ENCODE measurements at places on chromosomes 7 and 10.

DNA sequence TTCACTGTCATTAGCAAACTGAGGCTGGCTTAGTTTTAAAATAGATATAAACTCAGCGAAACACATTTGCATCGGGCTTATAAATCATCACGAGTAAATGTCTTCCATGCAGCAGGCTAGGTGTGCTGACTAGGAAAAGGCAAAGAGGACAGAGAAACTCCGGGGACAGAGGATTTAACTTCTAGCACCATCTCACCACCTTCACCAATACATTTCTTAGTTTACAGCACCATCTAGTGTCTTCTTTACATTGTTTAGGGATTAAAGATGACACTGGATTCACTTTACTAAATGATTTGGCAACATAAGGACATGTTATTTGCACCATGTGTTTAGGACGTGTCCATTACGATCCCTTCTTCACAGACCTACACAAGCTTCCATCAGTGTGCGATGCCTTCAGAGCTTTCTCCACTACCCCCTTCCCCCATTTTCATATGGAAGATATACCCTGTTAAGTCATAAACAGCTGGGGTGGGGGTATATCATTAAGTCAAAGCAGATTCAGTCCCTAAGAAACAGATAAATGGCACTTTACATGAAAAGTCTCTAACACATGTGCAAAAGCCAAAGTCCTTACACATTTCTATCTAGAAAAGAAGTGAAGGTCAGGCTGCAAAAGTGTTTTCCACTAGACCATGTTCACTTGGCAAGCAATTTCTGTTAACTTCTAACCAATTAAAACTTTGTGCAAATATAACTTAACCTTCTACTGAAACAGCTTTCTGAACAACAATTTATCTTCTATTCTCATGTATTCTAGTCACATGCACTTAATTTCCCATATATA, 103.3 kb downstream of the GRB10 start:
- DNase-seq, result no peak

GRCh38 chr10:110893559-110894179, 21.9 kb downstream of the PDCD4 start:
- DNase-seq, result no peak

GRCh38 chr7:132029369-132030085, 473.1 kb upstream of the PODXL start:
- no peak for DNase-seq

DNA sequence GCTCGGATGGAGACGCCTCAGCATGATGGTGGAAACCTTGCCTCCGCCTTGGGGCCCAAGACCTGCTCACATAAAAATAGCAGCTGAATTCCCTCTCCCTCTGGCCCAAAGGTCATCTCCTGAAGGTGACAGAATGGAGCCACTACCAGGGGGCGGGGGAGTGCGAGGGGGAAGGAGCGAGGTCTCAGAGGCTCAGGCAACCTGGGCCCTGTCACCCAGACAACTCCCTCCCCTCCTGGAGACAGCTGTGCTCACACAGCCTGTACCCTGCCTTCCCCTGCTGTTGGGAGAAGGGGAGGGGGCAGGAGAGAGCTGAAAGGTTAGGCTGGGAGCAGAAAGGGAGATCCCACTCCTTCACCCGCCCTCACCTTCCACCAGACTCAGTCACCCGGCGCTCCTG, 173.0 kb upstream of the RHEB start:
- no peak for DNase-seq

- no peak for DNase-seq
Measured at GRCh38 chr7:84302949-84303348, 108.4 kb upstream of the SEMA3A start.
